CD4-positive, alpha-beta T cell (primary cell): ENCODE measurements at places on chromosomes 12 and 14.

DNA sequence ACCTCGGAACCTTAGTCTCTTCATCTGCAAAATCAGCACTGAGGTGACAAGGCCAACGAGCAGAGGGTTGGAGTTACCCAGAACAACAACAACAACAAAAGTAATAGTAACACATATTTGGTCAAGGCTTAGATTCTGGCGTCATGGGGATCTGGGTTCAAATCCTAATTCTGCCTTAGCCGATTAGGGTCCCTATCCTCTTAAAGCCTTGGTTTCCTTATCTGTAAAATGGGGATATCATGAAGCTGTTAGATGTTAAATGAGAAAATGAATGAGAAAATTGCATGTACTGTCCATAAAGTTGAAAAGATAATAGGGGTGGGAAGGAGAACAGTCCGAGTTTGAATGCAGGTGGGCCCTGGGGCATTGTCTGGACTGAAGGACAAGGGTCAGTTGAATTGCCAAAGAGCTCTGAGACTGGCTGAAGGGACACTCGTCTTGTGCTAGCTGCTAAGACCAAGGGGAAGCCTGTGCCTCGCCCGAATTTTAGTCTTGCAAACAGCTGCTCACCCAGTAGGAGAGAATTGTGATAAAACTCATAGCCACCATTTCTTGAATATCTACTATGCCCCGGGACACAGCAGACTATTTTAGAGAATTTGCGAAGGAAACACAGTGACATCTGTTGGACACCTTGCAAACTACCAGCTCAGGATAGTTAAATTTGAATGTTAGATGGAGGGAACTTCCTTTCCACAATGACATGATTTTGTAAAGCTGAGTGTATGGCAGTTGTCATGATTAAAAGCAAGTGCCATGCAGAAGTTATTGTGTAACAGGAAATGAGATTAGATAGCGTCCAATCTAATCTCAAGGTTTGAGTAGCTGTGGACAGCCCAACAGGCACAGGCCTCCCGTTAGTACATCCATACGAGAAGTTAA lies 6.8 kb upstream of the HNF1A start:
- DNase-seq = no peak

DNA sequence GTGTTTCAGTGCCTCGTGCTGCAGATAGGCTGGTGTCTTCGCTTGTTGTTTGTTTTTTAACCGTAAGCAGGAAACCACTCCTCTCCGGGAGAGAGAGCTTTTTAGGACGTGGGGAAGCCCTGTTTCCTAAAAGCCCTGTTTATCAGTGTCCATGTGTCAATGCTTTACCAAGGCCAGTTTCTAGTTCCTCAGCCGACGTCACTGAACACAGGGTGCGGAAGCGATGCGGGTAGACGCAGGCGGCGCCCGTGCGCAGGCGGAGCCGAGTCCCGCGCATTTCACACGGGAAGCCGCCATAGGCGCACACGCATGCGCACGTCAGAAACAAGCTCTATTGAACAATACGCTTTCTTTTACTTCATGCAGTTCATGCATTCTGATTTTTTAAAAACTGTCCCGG lies 79.8 kb downstream of the GLT1D1 start:
- DNase-seq = no peak

DNA sequence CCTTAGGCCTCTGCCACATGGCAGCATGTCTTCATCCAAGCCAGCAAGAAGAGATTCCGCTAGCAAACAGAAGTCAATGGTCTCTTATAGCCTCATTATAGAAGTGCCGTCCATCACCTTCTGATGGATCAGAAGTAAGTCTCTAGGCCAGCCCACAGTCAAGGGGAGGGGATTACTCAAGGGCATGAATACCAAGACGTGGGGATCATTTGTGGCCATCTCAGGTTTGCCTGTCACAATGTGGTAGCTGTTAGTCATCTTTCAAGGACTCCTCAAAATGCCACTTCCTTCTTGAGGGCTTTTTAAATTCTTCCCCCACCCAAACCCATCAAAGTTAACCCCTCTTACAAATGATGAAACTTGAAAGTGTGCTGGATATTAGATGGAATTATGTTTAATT lies 8.1 kb upstream of the ADCY6 start:
- DNase-seq = no peak

DNA sequence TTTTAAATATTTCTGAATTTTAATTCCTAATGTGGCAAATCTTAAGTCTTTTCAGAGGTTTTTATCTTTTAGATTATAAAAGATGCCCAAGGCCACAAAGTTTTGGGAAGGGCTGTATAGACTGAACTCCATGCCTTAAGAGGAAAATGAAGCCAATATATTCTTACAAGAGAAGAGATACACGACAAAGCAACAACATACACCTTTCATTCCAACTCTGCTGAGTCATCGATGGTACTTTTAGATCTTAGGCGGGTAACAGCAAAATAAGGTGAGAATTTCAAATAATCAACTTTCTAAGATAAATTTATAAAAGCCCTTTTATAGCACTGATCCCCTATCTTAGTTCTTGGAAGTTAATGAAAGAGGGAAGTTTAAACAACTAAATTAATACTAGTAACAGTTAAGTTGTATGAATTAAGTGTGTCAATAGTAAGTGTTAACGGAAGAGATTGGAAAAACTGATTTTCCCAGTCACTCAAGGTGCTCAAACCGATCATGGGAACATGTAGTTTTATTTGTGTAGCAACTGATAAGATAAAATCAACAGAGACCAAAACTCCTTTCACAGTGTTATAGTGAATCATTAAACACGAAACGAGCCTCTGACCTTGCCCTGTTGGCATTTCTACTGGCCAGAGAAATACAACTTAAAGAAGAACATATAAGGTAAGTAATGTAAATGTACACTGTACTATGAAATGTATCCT lies 18.8 kb upstream of the PIK3C2G start:
- no peak for DNase-seq

- DNase-seq = no peak
These were observed 32.8 kb downstream of the CCNK start for GRCh38 chr14:99513946-99514551.
